Muscle of back (tissue), 13 donors: ENCODE measurements at places on chromosomes 7 and 10.

- DNase-seq = no peak
Measured at GRCh38 chr10:2548071-2548470, 519.3 kb upstream of the PFKP start.

DNA sequence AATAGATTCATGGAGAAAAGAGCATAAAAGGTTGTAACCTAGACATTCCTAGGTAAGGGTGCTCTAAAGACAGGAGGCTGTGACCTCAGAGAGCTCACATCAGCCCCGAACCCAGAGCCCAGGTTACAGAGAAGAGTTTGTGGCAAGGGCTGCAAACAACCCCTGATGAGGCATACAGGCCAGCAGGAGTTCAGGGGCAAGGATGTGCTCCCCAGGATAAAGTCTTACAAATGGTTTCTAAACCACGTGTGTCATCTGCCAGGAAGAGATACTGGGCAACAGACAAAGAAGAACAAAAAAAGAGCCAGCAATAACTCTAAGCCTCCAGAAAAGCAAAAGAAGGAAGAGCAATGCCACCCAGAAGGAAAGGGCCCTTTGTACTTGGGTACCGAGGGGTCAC, 27.7 kb downstream of the NCAPG2 start:
- DNase-seq = no peak

GRCh38 chr10:10699427-10699826, 318.2 kb upstream of the CELF2 start:
- peak; percentile 20 for DNase-seq

DNA sequence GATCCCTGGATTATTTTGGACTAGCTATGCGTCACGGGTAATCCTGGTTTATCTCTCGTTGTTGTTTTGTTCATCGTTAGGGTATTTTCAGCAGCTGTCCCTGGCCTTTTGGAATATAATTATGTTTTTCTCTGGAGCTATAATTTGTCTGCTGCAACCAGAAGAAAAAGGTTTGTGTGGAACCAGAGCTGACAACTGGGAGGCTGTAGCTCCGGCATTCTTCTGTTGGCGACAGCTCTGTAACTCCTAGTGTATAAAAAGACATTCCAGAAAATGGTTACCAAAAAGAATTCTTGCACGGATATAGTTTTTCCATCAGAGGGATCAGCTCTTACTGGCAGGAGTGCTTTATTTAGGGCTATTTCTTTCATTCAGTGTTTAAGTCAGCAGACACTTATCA, 130.9 kb upstream of the PRR15 start:
- no peak for DNase-seq

- no peak for DNase-seq
Measured at GRCh38 chr10:44929356-44930255, 18.5 kb downstream of the TMEM72 start.

GRCh38 chr10:11298116-11298515, 280.4 kb downstream of the CELF2 start:
- no peak for DNase-seq

DNA sequence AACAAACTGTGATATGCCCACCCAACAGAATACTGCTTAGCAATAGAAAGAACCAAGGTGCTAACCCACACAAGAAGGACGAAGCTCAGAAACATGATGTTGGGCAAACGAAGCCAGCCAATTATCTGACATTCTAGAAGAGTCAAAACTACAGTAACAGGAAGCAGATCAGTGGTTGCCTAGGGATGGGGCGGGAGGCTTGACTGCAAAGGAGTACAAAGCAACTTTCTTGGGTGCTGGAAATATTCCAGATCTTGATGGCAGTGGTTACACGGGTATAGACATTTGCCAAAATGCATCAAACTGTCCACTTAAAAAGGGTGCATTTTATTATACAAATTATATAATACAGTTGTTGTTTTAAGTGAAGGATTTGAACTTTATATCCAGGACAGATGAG, 41.1 kb upstream of the RET start:
- no peak for DNase-seq

GRCh38 chr10:93032105-93032808, 28.3 kb upstream of the CYP26C1 start:
- DNase-seq = no peak
